ENCODE measurements at places on chromosomes 4 and X.

DNA sequence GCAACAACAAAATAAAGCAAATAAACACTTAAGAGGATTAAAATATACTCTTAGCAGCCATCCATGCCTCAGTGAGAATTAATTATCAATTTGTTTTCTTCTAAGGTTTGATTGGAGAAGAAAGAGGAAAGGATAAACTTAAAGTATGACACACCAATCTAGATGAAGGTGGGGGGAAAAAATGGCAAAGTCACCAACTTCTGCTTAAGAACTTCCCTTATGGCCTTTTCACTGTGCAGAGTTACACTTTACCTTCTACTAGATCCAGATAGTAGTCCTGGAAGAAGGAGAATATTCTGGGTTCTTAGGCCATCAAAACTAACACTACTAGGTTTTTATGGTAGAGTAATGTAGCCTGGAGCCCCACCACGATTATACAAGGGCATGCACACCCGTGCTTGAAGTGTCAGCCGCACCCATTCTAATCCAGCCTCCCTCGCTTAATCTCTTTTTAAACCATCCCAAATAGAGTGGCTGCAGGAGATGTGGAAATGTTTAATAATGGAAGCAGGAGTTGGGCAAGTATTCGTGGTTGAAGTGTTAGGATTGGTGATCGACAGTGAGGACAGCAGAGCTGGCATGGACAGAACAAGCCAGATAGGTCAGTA, 14.1 kb downstream of the ENPEP start:
- DNase-seq: no peak

DNA sequence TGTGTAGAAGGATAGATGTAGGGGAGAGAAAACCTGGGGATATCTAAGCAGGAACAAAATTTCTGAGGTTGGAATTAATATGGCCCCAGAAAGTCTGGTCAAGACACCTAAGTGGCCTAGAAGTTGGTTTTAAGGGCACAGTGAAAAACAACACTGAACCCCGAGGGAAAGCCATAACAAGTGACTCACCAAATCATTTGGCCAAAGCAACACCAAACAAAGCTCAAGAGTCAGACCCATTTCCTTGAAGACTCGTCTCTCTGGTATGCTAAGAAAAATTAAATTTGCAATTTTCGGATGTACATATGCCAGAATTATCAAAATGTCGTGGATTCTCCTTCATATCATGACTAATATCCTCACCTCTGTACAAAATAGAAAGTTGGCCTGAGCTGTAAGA, 162.9 kb downstream of the SMIM20 start:
- DNase-seq: no peak

DNA sequence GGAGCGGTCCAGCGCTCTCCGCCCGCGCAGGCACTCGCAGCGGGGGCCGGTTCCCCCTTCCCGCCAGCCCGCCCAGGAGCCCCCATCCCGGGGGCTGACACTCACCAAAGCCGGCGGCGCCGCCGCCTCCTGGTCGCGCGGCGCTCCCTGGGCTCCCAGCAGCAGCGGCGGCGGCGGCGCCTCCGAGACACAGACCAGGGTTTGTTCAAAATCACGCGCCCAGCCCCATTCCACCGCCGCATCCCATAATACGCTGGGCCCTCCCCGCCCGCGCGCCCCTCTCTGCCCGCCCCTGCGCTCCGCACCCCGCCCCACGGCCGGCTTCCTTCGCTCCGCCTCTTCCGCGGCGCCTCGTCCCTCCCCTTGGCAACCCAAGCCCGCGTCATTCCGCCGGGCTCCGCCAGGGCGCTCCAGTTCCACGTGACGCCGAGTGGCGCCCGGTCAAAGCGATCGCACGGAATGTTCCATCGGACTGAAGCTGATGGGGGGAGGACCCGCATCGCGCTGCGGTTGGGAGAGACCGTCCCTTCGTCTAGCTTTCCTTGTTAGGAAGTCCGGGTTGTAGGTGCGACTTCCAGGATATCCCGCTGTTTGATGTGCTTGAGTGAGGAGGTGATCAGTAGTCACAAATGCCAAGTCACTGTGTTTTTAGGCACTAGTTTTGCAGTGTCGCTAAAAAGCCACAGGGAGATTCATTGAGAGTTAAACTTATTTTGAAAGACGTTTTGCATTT, 2.2 kb upstream of the LIN54 start:
- peak; percentile 96 for DNase-seq

DNA sequence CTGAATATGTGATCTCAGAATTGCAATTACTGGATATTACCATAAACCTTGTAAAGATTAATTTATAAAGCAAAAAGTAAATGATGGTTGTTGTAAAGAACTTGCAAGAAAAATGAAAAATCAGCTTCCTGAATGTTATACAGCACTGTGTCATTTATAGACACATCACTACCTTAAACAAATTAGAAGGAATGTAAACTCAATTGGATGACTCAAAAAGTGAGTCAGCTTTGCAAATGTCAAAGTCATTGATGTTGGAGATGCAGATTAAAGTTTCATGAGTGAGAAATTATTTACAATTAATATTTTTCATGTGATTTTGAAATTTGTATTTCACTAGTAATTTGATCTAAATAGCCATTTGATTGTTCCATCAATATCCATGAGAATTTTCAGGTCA, 193.2 kb downstream of the RAPGEF2 start:
- no peak for DNase-seq

DNA sequence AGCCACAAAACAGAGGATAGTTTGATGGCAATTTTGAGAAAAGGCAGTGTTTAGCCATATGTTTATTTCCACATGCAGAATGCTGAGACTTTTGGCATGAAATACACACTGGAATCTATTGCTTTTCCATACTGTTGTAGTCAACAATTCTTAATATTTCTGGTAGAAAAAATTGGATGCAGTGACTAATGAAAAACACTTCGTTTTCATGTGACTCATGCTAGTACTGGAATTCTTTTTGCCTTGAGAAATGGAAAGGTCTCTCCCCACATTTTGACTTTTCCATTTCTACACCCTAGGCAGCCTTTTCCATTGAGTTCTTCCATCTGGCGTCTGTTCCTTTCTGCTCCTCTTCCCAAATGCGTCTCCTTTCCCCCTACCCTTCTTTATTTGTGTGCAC, 425.2 kb upstream of the FTHL17 start:
- no peak for DNase-seq

- no peak for DNase-seq
These were observed 24.8 kb upstream of the EOLA2 start for GRCh38 chrX:149962859-149963757.

GRCh38 chr4:110610940-110611831, 11.7 kb downstream of the PITX2 start:
- no peak for DNase-seq

DNA sequence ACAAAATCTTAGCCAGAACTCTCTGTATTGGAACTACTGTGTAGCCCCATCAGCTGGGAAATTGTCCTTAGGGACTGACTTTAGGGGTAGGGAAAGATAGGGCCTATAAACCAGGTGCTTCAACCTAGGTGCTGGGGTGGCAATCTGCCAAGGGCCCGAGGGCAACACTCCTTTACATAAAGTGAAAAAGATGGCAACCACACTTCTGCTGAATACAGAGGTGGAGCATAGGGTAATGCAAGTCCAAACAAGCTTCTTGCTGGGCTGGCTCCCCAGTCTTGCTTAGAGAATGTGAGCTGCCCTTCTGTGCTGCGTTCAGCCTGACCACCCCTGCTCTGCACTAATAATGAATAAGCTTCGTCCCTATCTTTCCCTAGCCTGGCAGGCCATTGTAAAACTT, 9.8 kb downstream of the ZBTB33 start:
- no peak for DNase-seq

DNA sequence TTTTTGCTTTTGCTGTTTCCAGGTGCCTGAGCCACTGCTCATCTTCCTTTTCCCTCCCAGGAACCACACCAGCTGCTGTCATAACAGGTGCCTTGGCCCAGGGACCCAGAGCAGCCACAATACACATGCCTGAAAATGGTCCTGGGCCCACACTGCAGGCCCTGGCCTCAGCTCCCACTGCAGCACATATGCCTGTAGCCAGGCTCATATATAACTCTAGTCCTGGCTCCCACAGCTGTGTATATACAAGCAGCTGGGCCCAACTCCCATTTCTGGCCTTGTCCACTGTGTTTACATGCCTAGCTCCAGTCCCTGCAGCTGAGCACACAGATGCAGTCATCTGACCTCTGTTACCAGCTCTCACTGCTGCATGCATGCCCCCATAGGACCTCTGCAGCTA, 930.5 kb downstream of the ADGRL3 start:
- no peak for DNase-seq

DNA sequence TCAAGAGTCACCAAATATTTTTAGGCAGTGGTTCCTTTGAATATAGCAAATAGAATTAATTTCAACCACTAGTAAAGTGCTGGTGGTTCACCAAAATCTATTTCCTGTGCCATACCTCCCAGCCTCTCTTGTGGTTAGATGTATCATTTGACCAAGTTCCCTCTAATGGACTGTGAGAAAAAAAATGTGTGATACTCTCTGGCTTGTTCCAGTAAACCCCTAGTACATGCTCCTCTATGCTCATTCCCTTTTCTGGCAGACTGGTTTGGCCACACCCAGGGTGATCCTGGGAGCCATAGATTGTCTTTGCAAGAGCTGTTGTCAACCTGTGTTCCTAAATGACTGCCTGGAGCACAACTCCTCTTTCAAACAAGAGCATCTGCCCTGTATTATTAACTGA, 109.5 kb downstream of the FRAS1 start:
- DNase-seq: no peak

GRCh38 chr4:20809812-20810211, 109.6 kb downstream of the PACRGL start:
- DNase-seq: no peak

GRCh38 chr4:173642509-173642908, 112.5 kb upstream of the HAND2 start:
- DNase-seq: no peak

GRCh38 chr4:54439831-54440243, 210.7 kb downstream of the PDGFRA start:
- DNase-seq: no peak

DNA sequence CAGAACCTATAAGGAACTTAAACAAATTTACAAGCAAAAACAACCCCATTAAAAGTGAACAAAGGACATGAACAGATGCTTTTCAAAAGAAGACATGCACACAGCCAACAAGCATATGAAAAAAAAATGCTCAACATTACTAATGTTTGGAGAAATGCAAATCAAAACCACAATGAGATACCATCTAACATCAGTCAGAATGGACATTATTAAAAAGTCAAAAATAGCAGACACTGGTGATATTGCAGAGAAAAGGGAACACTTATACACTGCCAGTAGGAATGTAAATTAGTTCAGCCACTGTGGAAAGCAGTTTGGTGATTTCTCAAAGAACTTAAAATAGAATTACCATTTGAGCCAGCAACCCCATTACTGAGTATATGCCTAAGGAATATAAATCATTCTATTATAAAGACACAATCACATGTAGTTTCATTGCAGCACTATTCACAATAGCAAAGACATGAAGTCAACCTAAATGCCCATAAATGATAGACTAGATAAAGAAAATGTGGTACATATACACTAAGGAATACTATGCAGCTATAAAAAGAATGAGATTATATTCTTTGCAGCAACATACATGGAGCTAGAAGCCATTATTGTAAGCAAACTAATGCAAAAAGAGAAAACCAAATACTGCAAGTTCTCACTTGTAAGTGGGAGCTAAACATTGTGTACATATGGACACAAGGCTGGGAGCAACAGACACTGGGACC, 1509.4 kb downstream of the TECRL start:
- no peak for DNase-seq

DNA sequence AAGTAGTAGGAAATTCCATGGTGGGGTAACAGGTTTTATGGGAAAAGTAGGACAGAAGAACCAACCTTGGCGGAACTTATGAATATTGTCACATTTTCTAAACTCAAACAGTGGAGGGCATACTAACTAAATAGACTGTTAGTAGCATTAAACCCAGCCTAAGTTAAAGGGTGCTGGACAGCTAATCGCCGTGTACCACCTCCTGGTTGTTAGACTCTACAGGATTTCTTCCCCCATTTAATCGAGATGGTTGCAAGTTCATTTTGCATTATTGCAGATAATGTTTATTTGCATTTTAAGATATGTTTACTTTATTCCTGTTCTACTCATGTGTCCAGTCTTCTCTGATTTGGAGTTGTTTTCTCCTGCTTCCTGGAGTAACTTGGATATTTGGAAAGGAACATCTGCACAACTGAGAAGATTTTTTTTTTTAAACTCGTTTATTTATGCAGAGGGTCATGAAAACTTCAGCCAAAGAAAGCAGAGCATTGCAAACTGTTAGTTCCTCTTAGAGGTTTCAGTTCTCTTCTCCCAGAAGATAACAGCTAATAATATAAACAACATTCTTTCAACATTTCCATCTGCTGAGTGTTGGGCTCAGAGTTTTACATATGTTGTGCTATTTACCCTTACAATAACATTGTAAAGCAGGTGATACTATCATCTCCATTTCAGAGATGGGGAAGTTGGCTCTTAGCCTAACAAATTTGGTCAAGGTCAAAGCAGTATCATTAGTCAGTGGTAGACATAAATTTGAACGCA, 51.5 kb upstream of the TBC1D9 start:
- DNase-seq: no peak

- no peak for DNase-seq
These were observed 161.6 kb downstream of the PCDH18 start for GRCh38 chr4:137370679-137371078.

GRCh38 chrX:99933865-99934264, 476.2 kb downstream of the PCDH19 start:
- no peak for DNase-seq

GRCh38 chr4:137203601-137204000, 328.7 kb downstream of the PCDH18 start:
- no peak for DNase-seq

All from activated CD4-positive, alpha-beta T cell treated with anti-CD3 and anti-CD28 coated beads for 1 hour (primary cell).